ENCODE measurements at places on chromosomes 11 and 22. TPM values are rescaled to one million over a fixed set of nuclear protein-coding genes. Genes with fewer than 3 reads are reported as not detected.

DNA sequence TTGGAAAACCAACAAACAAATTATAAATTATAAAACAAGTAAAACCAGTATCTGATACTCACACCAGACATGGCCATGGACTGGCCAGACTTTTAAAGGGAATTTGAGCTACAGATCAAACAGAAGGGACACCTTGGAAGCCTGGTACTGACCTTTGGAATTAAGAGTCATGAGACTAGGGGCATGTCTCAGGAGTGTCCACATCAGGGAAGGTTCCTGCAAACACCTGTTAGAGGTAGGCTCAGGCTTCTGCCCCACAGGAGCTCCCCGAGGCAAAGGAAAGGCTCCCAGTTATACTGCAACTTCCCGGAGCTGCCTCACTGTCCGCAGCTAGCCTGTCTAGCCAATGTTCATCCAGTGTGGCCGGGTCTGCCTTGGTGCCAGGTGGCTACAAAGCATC, 290.1 kb downstream of the BUD13 start:
- no peak for DNase-seq

GRCh38 chr11:94630221-94630620, 63.1 kb downstream of the PIWIL4 start:
- no peak for DNase-seq

- DNase-seq = no peak
These were observed 191.6 kb upstream of the PGR start for GRCh38 chr11:101321222-101321621.

The NRXN2 gene
- polyA plus RNA-seq = not detected

DNA sequence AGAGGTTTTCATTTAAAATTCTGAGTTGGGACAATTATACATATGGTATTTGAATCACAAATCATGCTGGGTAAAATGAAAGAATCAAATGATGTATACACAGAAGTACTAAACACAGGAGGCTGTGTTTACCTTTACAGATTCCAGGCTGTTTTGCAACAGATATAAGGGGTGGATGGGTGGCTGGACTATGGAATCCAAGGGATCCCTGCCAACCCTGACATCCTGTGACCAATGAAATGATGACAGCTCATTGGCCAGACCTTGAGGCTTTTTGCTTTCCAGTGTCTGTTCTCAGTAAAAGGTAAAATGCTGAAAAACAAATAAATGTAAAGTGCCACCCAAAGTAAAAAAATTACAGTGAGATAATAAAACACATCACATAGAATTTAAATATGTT, 3.3 kb upstream of the DDI1 start:
- peak; percentile 93 for DNase-seq

DNA sequence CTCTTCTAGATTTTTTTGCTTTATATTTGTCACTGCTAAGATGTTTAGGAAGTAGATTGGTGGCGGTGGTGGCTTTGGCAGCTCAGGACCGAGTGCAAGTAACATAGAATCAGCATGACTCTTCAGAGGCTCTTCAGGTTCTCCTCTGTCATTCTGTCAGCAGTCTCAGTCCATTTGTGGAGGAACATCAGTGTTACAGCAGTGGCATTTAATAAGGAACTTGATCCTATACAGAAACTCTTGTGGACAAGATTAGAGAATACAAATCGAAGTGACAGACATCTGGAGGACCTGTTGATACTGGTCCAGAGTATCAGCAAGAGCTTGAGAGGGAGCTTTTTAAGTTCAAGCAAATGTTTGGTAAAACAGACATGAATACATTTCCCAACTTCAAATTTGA, 82.2 kb upstream of the GNAZ start:
- no peak for DNase-seq

DNA sequence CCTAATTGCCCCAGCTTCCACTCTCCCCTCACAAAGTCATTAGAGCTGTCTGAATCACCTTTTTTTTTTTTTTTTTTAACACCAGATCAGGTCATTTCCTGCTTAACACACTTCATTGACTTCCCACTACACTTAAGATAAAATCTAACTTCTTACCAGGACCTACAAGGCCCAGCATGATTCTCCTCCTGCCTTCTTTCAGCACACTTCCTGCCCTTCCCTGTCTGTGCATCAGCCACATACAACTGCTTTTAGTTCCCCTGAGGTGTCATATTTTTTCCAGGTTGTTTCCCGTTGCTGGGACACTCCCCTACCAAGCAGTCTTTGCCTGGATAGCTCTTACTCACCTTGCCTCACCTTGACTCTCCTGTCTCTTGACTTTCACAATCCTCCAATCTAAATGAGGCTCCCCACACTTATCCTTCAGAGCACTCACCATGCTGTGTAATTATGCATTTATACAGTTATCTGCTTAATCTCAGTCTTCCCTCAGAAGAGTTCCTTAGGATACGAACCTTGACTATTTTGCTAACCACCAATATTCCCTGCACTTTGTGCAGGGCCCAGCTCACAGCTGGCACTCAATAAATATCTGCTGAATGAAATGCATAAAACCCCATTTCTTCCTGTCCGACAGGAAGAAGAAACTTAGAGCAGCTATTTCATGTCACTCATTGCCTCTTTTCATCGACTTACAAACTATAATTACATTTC, 96.6 kb upstream of the AKIP1 start:
- no peak for DNase-seq

GRCh38 chr11:106748059-106748458, 270.2 kb downstream of the GUCY1A2 start:
- DNase-seq = no peak

The KCNC1 gene
- polyA plus RNA-seq = not detected

The MUC6 gene
- polyA plus RNA-seq = not detected

The TRIM49 gene
- not detected for polyA plus RNA-seq

DNA sequence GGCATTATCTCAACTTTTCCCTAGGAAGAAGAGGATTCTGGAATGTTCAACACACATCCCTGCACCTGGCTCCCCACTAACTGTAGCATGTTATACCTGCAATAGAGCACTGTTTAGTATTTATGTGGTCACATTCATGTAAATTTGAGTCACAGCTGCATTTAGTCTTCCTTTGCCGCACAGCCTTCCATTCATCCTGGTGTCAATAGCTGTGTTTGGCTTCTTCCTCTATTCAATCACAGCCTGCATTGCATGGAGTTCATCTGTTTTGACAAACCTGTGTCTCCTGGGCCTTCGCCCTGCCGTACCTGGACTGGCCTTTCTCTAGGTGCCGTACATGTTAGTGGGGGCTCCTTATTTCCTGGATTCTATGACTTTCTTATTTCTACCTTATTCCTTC, 4.1 kb upstream of the C22orf39 start:
- no peak for DNase-seq

DNA sequence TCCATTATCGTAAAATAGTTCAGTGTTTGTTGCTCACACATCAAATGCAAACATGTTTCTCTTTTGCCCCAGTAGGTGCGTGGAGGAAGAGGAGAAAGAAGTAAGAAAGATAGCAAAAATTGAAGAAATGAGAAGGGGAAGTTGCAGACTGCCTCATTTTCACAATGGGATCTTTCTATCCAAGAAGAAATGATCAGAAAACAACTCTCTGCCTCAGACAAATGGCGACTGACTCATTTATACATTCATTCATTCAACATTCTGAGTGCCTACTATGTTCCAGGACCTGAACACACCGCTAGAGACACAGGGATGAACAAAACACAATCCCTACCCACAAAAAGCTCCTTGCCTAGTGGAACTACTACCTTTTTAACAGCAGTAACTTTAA, 367 bp downstream of the HPS5 start:
- no peak for DNase-seq

DNA sequence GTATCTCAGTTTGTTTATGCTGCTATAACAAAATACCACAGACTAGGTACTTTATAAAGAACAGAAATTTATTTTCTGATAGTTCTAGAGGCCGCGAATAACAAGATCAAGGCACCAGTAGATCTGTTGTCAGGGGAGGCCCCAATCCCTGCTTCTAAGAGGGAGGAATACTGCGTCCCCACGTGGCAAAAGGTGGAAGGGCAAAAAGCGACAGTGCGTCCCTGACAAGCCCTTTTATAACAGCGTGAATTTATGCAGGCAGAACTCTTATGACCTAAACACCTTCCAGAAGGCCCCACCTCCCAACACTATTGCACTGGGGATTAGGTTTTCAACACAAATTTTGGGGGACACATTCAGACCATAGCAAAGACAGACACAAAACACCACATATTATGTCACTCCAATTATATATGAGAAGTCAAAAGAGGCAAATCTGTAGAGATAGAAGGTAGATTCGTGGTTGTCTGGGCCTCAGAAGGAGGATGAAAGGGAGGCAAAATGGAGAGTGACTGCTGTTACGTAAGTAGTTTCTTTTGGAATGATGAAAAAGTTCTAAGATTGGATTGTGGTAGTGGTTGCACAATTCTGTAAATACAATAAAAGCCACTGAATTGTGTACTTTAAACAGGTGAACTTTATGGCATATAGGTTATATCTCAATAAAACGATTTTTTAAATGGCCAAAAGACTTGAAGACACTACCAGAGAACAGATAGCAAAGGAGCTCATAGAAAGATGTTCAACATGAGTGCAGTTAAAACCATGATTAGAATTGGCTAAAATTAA, 30.1 kb upstream of the TNRC6B start:
- DNase-seq = no peak

- no peak for DNase-seq
These were observed 6.7 kb downstream of the LRFN4 start for GRCh38 chr11:66863428-66864125.

DNA sequence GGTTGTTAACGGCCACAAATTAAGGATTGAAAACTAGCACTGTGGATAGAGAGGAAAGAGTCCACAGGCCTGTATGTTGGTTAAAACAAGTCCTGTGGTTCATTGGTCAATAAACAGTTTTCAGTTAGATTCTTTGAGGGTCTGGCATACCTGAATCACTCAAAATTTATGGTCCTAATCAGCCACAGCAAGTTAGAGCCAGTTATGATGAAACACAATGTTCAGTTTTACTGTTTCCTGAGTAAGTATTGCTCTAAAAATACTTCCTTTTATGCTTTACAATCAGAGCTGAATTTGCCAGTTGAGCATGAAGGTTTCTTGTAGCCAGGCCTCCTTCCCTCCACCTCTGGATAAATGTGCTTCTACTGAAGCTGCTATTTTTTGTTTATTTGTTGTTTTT, 12.9 kb upstream of the CAT start:
- no peak for DNase-seq

DNA sequence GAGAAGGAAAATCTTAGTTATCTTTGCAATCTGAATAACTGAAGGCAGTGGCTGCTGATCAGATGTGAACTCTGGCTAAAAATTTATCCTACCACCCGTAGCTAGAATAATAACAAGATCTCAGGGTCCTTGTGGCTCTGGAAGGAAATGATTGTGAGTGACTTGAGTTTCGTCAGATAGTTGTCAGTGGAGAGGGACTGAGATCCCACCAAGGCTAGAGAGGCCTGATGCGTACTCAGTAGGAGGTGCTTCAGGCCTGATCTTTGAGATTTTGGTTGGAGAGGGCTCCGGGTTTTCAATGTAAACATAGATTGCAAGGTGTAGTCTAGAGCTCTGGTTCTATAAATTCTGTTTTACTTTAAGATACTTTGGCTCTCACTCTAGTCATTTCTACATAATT, 1.4 kb downstream of the MADD start:
- DNase-seq = no peak

- no peak for DNase-seq
These were observed 2.6 kb downstream of the ANO1 start for GRCh38 chr11:70080763-70081162.

DNA sequence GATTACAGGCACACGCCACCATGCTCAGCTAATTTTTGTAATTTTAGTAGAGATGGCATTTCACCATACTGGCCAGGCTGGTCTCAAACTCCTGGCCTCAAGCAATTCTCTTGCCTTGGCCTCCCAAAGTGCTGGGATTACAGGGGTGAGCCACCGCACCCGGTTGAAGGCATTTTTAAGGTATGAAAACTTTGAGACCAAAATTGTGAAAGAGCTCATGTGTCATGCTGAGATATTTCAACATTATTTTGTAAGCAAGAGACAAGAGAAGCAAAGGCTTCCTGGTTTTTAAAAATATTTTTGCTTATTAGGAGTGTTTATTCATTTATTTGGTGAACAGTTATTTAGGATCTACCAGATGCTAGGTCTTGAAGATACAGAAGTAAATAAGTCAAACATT, 6.8 kb downstream of the NHERF4 start:
- no peak for DNase-seq

GRCh38 chr22:43205261-43205691, 18.3 kb upstream of the TTLL12 start:
- no peak for DNase-seq

The PANX3 gene
- polyA plus RNA-seq = not detected

DNA sequence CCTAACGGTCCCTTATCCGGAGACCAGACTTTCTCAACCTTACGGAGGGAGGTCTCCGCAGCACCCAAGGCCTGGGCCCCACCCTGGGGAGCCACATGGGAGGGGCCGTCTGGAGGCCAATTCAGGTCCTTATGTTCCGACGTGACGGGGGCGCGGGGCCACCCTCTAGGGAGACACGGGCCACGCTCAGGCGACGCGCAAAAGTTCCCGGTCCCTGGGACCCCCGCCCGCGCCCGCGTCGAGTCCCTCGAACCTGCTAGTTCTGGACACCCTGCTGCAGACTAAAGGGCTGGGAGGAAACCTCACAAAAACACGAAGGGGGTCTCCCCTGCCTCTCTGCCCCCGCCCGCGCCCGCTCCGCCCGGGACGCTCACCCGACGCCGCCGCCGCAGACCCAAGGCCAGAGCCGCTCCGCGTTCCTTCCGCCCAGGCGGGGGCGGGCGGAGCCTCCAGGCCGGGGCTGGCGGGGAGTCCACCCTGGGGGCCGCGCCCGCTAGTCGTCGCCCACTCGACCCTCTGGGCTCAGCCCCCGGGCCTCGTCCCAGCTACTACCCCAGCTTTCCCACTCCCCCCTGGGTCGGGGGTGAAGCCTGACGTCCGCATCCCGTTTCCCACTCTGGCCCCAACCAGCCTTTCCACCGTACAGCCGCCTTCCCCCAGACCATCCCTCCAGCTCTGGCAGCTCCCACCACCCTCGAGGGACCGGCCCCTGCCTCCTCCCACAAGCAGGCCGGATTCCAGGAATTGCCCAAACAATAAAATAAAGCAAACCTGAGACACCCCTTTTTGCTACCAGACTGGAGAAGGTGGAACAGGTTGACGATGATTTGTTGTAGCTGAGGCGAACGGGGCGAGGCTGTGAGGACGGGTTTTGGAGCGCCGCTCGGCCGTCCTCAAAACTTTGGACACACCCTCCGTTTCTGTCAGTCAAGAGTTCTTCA, 2.7 kb downstream of the RNH1 start:
- DNase-seq = no peak

The BTG4 gene
- not detected for polyA plus RNA-seq

Data from AG04450 (cell line).